ENCODE measurements at places on chromosomes 13 and 19.

GRCh38 chr19:17602872-17603510 lies 47.5 kb downstream of the COLGALT1 start:
- no peak for DNase-seq

- no peak for DNase-seq
These were observed 3.0 kb downstream of the HSPB6 start for GRCh38 chr19:35753634-35754369.

GRCh38 chr13:111401151-111401550 lies 80.7 kb downstream of the TEX29 start:
- no peak for DNase-seq

DNA sequence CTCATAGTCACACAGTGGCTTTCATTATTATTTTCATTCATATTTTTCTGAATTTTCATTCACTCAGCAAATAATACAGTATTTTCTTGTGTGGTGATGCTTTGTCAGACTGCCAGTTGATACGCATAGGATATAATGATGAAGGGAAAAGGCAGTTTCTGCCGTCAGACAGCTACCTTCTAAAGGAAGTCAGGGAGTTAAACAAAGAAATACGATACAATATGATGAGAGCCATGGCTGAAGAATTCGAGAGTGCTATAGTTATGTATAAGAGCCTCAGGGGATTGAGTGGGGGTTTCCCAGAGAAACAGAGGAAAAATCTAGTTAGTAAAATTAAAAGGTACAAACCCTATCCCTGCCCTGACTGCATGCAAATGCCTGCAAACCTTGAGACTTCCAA lies 479.1 kb downstream of the OLFM4 start:
- DNase-seq = no peak

DNA sequence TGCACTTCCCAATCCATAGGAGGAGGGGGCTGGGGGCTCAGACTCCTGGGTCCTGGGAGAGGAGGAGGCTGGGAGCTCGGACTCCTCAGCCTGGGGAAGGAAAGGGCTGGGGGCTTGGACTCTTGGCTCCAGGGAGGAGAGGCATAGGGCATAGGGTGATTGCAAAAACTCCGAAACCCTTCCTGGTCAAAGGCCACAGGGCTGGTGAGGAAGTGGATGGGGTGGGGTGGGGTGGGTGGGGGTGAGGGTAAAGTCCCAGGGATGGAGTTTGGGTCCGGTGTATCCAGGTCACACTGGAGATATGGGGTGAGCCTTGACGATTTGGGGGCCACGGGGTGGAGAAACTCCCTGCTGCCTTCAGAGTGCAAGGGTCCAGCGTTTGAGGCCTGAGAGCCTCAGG lies 2.8 kb downstream of the MYH14 start:
- no peak for DNase-seq

DNA sequence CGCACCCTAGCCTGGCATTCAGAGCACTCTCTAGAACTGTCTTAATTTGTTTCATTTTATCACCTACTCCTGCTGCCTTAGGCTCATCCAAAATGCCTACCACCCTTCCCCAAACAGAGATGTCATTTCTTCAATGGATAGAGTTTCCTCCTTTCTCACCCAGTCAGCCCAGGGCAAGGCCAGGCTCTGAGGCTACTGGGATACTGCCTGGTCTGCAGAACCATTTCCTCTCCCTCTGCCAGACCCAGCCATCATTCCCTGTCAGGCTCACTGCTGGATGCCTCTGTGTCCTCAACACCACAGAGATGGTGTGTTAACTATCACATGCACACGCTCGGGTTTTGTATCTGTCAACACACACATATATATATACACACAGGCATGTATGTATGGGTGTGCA lies 47.2 kb downstream of the C13orf42 start:
- no peak for DNase-seq

- DNase-seq = no peak
These were observed 2.7 kb downstream of the B3GNT3 start for GRCh38 chr19:17797424-17798201.

- DNase-seq = no peak
These were observed 758.4 kb upstream of the SLITRK1 start for GRCh38 chr13:84640691-84641090.
